ENCODE measurements at places on chromosomes 6 and 20.

- DNase-seq, result no peak
Observed at GRCh38 chr20:49395183-49395582, 87.3 kb downstream of the KCNB1 start.

GRCh38 chr6:90021711-90022110, 127.4 kb downstream of the GJA10 start:
- no peak for DNase-seq

DNA sequence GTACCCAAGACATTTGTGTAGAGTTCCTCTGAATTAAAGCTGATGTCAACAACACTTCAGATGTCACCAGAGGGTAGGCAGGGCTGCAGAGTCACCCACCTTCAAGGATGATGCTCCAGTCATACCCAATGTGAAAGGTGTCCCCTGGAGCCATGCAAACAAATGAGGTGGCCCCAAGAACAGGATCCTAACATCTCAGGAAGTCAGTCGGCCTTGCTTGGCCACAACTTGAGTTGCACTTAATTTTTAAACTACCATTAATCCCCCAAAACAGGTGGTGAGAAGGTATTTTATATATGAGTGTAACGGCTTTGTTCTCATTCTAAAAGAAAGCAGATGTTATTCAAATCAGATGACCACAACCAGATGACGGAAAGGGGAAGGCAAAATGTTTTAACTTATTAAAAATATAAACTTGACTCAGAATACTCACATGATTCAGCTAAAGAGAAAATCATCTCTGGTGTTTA, 21.1 kb upstream of the SERPINB1 start:
- no peak for DNase-seq

DNA sequence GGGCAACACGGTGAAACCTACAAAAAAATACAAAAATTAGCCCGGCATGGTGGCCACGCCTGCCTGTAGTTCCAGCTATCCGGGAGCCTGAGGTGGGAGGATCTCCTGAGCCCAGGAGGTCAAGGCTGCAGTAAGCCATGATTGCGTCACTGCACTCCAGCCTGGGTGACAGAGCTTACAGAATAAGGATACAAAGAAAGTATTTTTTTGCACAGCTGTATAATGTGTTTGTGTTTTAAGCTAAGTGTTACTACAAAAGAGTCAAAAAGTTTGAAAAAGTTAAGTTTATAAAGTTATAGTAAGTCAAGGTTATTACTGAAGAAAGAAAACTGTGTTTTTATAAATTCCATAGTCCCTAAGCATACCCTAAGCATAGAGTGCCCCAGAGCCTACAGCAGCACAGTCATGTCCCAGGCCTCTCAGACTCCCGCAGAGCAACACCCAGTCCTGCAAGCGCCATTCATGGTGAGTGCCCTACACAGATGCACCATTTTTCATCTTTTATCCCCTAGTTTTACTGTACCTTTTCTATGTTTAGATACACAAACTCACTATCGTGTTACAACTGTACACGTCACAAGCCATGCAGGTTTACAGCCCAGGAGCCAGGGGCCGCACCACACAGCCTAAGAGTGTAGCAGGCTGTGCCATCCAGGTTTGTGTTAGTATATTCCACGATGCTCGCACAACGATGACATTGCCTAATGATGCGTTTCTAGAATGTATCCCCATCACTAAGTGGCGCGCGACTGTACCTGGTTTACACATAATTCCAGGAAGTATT, 22.4 kb downstream of the TAF4 start:
- no peak for DNase-seq
